SK-N-SH treated with all-trans-retinoic acid at 6 μM for 48 hours (cell line): ENCODE measurements at places on chromosomes 3 and 15.

DNA sequence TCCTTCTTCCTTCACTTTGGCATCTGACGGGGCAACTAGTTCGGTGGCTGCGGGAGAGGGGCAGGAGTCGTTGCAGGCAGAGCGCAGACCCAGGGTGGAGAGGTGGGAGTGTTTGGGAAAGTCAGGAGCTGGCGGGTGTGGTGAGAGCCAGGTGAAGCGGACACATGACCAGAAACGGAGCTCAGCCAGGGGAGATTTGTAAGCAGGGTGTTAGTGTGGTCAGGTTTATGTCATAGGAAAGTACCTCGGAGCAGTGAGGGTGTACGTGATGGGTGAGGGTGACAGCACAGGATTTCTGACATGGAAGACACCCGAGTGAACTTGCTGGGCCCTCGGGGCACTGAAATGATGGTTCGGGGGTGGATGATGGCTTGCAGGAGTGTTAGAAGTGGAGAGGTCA is 247.4 kb upstream of the TPM1 start:
- ATAC-seq = no peak

DNA sequence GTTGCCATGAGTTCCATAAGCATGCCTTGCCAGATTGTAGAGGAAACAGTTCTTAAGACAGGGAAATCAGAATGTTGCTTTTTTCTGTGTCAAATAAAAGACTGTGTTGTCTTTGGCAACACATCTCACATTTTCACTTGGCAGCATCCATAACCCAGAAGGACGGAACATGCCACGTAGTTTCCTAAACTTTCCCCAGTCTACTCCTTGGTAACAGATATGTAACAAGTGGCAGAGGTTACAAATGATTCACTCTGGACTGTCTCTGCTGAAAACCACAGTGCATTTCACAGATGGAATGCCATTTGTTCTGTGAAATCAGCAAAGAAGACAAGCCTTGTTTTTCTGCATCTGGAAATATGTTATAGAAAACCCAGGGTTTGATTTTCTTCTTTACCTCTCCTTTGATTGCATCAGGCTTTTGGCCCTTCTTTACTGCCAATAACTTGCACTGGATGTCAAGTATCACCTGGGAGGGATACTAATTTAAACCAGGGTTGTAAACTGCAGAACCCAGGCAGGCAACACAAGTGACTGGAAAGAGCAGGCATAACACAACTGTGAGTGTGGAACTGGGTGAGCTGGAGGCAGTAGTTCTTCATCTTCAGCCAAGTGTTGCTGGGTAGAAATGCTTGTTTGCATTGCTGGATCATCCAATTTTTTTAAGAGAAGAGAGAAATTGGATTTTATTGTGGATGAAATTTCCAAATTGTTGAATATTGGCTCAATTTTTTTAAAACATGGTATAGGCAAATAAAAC is 124.4 kb upstream of the FOXB1 start:
- no peak for ATAC-seq

- no peak for ATAC-seq
These were observed 2.6 kb downstream of the LIMD1 start for GRCh38 chr3:45597171-45597570.

DNA sequence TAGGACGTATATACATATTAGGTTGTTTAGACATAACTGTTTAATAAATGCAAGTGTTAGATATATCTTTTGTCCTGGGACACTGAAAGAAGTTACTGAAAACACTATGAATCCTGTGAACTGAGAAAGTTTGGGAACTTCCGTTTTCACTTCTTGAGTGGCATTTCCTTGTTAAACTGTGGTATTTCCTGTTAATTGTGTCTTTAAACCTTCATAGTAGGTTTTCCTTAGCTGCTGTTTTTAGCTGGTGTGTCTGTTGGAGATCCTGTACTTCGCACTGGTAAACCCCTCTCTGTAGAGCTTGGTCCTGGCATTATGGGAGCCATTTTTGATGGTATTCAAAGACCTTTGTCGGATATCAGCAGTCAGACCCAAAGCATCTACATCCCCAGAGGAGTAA is 37.1 kb downstream of the ATP6V1A start:
- ATAC-seq = no peak

DNA sequence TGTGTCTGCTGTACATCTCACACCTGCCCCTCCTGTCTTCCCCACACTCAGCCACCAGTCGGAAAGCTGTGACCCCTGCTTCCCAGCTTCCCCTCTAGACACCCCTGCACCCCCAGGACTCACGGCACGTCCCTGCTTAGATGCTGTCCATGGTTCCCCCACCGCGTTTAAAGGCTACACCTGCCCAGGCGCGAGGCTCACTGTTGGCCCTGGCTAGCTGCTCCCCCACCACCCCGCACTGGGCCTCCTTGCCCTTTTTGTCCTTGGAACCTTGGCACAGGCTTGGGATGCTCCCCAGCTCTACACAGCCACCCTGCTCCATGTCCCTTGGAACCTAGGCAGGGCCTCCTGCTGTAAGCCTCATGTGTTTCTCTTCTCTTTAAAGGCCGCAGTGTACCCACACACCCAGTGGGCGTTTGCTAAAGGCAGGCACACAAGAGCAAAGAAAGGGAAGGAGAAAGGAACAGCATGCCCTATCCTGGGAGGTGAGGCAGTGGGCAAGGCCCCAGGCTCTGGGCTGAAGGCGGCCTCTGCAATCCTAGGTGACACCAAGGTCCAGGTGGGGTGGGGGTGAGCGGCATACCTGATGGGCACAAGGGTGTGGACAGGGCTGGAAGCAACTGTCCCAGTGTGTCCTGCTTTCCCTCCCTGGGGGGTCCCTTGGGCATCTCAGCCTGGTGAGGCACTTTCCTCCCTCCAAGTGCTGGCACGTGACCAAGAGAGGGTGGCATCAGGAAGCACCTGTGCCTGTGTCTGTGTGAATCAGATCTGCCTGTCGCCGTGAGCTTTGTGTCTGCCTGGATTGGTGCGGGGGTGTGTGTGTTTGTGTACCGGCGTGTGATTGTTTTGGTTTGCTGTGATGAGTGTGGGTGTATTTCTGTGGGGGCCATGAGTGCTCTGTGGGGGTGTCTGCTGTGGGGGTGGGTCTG is 54.4 kb downstream of the TPRA1 start:
- ATAC-seq = no peak

- ATAC-seq = peak; percentile 99
These were observed 407.3 kb upstream of the ONECUT1 start for GRCh38 chr15:53197426-53197839.

GRCh38 chr3:181660337-181660736 is 51.4 kb upstream of the SOX2 start:
- no peak for ATAC-seq

- ATAC-seq = no peak
These were observed 69.0 kb downstream of the COL6A5 start for GRCh38 chr3:130414457-130414856.

DNA sequence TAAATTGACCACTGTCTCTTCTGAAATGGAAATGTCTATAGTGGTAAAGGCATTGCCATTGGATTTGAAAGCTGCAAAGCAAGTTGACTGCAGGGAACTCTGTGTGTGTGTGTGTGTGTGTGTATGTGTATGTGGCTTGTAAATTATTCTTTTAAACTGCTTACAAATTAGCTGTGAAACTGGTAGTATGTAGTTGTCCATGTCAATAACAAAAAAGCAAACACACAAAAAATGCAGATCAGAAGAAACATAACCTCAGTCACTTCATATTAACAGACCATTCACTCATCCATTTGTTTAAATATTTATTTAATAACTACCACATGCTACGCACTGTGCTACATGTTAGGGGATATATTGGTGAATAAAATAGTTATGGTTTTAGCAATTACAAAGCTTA is 837.7 kb downstream of the FHIT start:
- no peak for ATAC-seq

GRCh38 chr3:158217992-158218391 is 108.1 kb downstream of the RSRC1 start:
- ATAC-seq = no peak

DNA sequence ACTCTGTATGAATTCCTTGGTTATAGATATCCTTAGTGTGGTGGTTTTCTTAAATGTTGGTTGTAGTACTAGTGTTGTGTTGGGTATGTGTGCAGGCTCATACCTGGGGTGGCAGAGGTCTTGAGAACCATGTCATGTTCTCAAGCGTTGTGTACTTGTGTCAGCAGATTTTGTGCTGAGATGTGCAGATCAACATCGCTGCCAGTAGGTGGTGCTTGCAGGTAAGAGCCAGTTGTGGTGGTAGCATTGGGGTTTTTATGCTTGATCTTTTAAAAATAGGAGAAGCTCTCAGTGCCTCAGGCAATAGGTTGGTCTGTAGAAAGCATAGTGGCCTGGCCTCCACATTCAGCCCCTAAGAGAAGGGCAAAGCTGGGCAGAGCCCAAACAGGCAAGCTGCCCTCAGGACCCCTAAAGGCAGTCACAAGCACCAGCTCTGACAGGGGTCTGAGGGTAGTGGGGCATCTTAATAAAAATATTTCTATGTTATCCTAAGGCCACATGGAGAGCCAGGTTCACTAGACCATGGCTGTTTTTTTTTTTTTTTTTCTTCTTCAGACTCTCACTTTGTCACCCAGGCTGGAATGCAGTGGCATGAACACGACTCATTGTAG is 164.0 kb downstream of the IL20RB start:
- peak; percentile 70 for ATAC-seq

DNA sequence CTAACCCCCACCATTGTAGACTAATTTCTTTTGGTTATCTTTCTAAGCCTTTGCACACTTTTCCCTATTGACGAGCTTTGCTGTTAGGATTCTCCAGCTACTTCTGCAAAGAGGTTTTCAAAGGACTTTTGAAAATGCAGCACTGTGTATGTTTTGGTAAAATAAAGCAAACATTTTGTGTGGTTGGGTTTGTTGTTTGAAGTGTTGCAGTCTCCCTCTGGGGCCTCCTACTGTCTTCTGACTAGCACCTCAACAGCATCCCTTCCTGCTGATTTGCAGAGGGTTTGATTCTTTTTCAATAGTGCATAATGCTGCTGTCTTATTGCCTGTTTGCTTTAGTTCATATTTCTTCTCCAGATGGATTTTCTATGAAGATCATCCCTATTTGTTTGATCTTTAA is 775.1 kb upstream of the CFAP20DC start:
- no peak for ATAC-seq

DNA sequence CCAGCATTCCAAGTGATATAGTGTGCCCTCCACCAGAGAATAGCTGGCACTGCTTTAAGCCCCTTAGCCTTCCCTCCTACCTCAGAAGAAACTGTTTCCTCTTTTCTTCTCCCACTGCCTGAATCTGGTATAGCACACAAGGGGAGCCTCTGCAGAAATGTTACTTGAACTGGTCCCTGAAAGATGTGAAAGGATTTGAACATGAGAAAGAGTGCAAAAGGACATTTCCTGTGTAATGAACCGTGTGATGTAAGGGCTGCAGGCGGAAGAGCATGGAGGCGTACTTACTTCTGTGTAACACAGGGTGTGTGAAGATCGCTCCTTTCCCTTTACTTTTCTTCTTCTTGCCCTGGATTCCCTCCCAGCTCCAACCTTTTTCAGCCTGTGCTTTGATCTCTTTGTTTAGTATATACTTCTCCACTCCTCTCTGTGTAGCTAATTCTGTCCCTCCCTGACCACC is 8.4 kb downstream of the TMOD3 start:
- ATAC-seq = peak; percentile 56
